DMS 273 treated with DMSO at 0.1 percent for 48 hours (cell line): ENCODE measurements at places on chromosomes 3 and 15.

DNA sequence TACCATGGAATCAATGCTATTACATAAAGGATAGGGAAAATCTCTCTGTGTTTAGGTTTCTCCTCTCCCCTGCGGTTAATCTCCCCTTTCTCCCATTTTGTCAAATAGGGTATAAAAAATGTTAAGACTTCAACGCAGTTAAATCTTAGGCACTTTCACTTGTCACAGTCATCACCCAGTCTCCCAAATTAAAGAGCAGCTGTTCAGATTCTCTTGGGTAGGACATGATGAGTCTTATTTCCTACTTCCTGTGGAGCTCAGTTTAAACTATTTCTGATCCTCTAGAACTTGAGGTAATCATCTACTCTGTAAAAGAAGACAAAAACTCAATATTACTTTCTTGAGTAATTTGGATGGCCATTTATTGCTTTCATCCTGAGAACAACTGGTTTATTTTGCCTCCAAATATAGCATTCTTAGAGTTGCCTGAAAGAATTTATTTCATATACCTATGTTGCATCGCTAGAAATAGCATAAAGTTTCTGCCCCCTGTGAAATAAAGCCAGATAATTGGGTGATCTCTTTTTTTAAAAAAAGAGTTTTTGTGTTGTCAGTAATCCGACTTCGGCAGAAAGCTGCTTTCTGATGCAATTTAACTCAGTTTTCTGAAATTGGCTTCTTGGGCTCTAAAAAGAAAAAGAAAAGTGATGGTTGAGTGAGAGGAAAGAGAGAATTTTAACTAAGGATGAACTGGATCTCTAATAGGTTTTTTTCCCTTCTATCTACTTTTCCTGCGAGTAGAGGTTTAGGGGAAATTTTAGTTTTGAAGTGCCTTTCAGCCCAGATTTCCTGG, 20.7 kb downstream of the RAP2B start:
- no peak for DNase-seq

GRCh38 chr3:41194701-41195100, 4.6 kb upstream of the CTNNB1 start:
- DNase-seq = no peak

DNA sequence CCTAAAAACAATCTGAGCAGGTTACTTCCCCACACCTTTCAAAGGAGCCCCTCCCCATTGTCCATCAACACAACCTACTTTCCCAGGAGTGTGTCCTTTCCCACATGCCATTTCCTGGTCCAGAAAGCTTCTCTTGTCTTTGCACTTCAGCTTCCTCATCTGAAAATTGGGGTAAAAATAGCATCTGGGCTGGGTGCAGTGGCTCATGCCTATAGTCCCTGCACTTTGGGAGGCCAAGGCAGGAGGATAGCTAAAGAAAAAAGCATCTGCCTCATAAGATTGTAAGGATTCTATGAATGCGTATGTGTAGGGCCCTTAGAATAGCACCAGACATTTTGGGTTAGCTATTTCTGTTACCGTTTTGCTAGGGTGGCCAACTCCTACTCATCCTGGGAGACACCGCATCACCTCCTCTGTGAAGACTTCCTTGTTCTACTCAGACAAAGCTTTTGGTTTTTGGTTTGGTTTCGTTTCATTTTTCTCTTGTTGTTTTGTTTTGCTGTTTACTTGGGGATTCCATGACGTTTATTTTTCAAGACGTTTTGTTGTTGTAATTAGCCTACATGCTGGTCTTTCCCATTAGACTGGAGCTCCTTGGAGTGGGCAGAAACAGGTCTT, 224.4 kb upstream of the TLE3 start:
- no peak for DNase-seq

- no peak for DNase-seq
Observed at GRCh38 chr3:136381051-136381450, 130.9 kb downstream of the PCCB start.

GRCh38 chr3:77524463-77524862, 484.6 kb downstream of the ROBO2 start:
- no peak for DNase-seq

DNA sequence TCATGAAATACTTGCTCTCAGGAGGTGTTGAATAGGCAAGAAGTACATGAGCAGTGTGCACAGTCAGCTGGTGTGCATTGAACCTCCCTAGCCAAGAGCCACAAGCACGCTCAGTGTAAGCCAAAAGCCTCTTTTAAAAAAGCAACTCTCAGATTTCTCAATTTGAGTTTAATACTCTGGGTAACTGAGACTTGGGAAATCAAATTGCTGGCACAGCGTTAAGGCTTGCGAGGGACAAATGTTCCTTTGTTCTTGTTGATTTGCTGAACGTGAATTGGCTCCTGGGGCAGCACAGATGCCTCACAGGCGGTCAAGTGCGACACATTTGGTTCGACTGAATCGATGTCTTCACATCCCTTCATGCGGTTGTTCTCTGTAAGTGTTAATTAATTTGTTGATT, at the start of gene FAM240A:
Gene FAM240A, plus strand, starts transcription at position 202 of the 400 bp plus-strand sequence. Its CDS starts 159 bp downstream, at position 361.
- DNase-seq = no peak

- DNase-seq = no peak
Observed at GRCh38 chr3:31064021-31064420, 169.6 kb upstream of the GADL1 start.

DNA sequence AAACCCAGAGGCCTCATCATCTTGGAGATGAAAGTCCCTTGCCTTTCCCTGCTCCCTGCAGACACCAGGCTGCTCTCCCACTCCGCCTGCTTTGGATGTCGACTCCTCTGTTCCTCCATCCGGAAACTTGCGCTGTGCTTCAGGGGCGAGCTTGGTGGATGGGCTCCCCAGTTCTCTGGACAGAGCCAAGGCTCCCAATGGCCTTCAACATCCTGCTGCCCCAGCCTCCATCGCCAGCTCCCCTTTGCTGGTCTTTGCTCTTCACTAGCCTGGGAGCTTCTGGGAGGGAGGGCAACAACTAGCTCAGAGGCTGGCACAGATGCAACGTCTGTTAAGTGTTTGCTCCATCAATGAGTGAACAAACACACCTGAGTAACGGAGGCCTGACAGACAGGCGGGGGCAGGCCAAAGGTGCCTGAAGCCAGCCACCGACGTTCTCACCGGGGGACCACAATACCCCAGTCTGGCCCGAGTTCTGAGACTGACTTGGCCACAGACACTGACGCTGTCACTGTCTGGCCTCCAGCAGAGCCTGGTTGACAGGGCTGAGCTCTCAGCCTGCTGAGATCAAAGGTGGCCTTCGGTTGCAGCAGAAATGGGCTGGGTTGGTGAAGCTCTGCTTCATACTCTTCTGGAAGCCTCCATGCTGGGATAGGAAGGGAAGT, 39.0 kb downstream of the RGMA start:
- no peak for DNase-seq

GRCh38 chr3:38119821-38120692, 16.9 kb downstream of the ACAA1 start:
- DNase-seq = no peak
